DND-41 (cell line): ENCODE measurements at places on chromosomes 1 and 21.

DNA sequence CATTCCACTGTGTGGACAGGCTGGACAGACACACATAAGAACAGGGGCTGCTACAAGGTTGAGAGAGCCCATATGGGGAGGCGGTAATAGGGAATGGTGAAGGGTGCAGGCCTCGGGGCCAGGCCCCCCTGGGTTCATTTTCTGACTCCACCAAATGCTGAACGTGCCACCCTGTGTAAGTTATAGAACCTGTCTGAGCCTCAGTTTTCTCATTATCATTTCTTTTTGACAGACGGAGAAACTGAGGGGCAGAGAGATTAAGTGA, 569.5 kb downstream of the PTPRU start:
- peaks cover 9% of the 10 kb centered on the region for H3K27me3 ChIP-seq
- H3K27ac ChIP-seq: no peak overlapping the region
- H3K4me1 ChIP-seq: no peaks in the 10 kb centered on the region
- DNase-seq: no peak
- H3K36me3 ChIP-seq: no peaks in the 10 kb centered on the region
- H3K4me3 ChIP-seq: no peak overlapping the region

DNA sequence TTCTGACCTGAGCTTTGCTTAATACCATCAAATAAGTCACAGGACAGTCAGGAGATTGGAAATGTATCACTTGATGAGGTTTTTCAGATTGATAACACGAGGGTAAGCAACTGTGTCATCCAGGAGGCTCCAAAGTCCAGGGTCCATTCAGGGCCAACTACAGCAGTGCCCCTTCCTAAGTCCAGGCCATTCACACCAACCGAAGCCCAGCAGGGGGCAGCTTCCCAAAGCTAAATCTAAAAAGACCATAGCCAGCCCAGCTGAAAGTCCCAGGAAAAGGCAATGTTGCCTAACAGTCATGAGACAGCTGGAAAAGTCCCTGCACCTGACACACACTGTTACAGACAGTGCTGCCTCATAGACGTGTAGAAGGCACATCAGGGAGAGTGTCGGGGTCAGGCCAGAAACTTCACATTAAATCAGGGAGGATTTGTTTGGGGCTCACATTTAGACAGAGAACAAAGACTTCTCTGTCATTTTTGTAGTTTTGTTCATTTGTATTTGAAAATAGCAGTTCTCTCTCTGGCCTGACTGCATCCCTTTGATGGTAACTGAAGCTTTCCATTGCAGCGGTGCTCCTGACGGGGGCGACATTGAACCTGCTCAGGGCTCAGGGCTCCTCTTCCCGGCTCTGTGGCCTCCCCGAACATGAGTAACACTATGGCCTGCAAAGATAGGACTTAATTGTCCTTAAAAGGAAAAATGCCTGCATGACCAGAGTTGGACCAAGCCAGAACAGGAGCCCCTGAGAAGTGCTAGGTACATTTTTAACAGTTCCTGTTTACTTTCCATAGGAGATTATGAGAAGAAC, 200.4 kb downstream of the NRIP1 start:
- H3K27me3 ChIP-seq: no peaks in the 10 kb centered on the region
- no peaks in the 10 kb centered on the region for H3K36me3 ChIP-seq
- no peak overlapping the region for H3K4me3 ChIP-seq
- H3K27ac ChIP-seq: no peak overlapping the region

DNA sequence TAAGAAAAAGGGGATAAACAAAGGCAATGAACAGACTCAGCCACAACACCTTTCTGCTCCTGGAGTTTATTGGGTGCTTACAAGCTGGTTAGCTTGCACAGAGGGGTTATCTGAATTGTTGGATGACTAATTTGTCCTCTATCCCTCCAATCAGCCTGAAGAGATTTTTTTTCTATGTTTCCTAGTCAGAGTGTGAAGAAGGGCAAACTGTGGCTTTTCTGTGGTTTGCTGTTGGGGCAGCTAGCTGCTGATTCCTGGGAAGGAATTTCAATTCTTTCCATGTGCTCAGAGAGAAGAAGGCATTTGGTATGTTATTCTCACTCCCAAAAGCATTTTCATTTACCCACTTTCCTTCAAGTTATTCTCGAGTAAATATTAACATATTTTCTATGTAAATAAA, 48.6 kb downstream of the PCP4 start:
- no peaks in the 10 kb centered on the region for H3K4me1 ChIP-seq
- no peak for DNase-seq
- H3K27ac ChIP-seq: no peak overlapping the region
- peaks cover 16% of the 10 kb centered on the region for H3K27me3 ChIP-seq

DNA sequence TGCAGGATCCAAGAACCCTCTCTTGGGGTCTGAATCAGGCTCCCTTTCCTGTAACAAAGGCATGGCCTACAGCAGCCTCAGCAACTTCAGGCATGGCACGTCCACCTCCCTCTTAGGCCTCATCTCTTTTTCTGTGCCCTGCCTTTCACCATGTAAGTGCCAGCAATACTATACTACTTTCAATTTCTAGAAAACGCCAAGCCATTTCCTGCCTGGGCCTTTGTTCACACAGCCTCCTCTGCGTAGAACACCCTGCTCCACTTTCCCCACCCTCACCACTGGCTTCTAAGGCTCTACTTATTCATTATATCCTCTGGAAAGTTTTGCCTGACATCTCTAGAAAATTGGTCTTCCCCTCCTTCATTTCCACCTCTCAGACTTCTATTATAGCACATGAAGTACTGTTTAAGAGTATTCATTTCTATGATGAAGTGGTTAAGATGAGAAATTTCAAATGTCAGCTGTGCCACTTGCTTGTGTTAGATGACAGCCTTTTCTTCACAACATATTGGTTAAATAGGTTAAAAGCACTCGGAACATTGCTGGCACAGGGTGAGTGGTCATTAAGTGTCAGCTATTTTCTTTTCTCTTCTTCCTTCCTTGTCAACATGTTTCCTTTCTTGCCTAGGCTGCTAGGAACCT, 41.6 kb upstream of the VWA5B1 start:
- H3K4me1 ChIP-seq: no peaks in the 10 kb centered on the region
- no peak overlapping the region for H3K4me3 ChIP-seq
- no peaks in the 10 kb centered on the region for H3K36me3 ChIP-seq
- no peaks in the 10 kb centered on the region for H3K27me3 ChIP-seq
- H3K27ac ChIP-seq: no peak overlapping the region

GRCh38 chr1:118486199-118486598, 301.2 kb upstream of the SPAG17 start:
- H3K4me1 ChIP-seq: no peaks in the 10 kb centered on the region
- peaks cover 6% of the 10 kb centered on the region for H3K27me3 ChIP-seq
- no peak overlapping the region for H3K4me3 ChIP-seq

- H3K27me3 ChIP-seq: no peaks in the 10 kb centered on the region
- no peak overlapping the region for H3K27ac ChIP-seq
- H3K36me3 ChIP-seq: no peaks in the 10 kb centered on the region
- H3K4me3 ChIP-seq: no peak overlapping the region
- no peaks in the 10 kb centered on the region for H3K4me1 ChIP-seq
- DNase-seq: no peak
Observed at GRCh38 chr1:223037845-223038244, 105.2 kb downstream of the TLR5 start.

- peak overlapping the region; percentile 97 for H3K4me3 ChIP-seq
- H3K27me3 ChIP-seq: no peaks in the 10 kb centered on the region
- no peak overlapping the region for H3K27ac ChIP-seq
- no peak for DNase-seq
- H3K4me1 ChIP-seq: peaks cover 33% of the 10 kb centered on the region
Observed at GRCh38 chr1:110408488-110408887, 994 bp upstream of the LAMTOR5 start.
